ENCODE measurements at places on chromosomes 5 and 9.

DNA sequence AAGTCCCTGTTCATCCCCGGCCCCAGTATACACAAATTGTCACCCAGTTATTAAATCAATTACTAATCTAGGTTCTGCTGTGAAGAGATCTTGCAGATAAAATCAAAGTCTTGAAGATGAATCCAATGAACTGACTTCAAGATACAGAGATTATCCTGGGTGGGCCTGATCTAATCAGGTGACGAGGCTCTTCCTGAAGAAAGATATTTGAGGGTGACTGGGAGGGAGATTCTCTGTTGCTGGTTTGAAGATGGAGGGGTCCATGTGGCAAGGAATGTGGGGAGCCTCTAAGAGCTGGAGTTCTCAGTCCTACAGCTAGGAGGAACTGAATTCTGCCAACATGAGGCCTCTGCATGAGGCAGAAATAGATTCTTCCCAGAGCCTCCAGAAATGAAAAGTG is 36.1 kb upstream of the ICE1 start:
- no peak for DNase-seq

- no peak for DNase-seq
These were observed 27.8 kb upstream of the CSF1R start for GRCh38 chr5:150114102-150114641.

GRCh38 chr9:69980591-69980990 is 63.1 kb upstream of the MAMDC2 start:
- DNase-seq: no peak

DNA sequence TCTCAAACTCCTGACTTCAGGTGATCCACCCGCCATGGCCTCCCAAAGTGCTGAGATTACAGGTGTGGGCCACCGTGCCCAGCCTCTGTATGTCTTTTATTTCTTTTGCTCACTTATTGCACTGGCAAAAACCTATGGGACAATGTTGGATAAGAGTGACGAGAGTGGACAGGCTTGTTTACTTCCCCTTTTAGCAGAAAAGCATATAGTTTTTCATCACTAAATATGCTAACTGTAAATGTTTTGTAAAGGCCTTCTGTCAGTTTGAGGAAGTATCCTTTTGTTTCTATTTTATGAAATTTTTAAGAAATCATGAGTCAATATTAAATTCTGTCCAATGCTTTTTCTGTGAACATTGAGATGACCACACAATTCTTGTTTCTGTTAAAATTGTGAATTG is 103.3 kb downstream of the AUH start:
- DNase-seq: no peak

GRCh38 chr5:143922718-143923117 is 110.8 kb downstream of the HMHB1 start:
- DNase-seq: no peak

DNA sequence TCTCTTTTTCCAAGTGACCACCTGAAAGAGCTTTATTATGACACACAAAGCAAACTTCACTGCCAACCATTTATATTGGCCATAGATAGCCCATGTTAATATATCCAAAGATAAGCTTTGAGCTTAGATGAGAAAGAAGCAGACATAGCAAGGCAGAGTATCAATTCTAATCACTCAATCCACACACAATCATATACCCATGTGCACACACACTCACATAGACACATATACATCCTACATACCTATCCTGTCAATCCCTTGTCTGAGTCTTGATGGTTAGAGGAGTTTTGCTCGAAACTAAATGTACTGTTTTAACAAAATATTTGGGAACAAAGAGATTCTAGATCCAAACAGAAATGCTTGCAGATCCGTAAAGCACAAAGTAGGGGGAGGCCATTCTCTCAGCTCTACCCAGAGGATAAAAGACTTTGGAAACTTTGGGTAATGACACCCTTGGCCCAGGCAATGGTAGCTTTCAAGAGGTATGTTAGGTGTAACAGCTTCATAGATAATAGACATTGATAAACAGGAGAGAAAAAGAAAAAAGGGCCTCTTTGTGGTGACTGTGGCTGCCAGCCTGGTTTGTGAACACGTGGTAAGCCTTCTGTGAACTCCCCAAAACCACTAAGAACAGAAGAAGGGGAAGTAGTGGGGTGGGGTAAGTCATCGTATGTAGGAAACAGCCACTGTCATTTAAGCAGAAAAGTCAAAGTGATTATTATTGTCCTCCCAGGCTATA is 121.6 kb downstream of the TLR4 start:
- peak; percentile 39 for DNase-seq
